ENCODE measurements at places on chromosomes 5 and 9.

DNA sequence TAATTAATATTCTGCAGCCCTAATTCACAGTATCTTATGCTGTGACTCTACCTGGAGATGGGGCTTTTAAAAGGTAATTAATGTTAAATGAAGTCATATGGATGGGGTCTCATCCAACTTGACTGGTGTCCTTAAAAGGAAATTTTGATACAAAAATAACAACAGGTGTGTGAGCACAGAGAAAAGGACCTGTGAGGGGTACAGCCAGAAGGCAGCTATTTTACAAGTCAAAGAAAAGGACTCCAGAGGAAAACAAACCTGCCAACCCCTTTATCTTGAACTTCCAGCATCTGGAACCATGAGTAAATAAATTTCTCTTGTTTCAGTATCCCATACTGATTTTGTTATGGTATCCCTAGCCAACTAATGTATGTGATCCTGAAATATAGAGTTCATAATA, 250.3 kb downstream of the TMEM232 start:
- no peak for DNase-seq

GRCh38 chr5:172973127-172973916, 10.2 kb upstream of the ATP6V0E1 start:
- DNase-seq, result no peak

- DNase-seq, result no peak
Measured at GRCh38 chr9:6917162-6917561, 159.4 kb downstream of the KDM4C start.

DNA sequence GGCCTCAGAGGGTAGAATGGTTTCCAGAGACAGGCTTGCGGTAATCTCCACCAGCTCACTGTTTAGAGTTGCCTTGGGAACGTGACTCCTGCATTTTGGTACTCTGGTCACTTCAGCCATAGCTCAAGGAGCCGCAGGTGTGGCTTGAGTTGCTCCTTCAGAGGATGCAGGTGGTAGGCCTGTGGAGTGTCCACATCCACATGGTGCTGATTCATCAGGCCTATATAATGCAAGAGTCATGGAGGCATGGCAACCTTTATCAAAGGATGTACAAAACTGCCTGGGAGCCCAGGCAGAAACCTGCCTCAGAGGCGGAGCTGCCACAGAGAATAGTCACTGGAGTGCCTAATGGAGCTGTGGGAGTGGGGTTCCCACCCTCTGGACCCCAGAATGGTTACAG, 114.2 kb downstream of the ANXA1 start:
- DNase-seq, result no peak

DNA sequence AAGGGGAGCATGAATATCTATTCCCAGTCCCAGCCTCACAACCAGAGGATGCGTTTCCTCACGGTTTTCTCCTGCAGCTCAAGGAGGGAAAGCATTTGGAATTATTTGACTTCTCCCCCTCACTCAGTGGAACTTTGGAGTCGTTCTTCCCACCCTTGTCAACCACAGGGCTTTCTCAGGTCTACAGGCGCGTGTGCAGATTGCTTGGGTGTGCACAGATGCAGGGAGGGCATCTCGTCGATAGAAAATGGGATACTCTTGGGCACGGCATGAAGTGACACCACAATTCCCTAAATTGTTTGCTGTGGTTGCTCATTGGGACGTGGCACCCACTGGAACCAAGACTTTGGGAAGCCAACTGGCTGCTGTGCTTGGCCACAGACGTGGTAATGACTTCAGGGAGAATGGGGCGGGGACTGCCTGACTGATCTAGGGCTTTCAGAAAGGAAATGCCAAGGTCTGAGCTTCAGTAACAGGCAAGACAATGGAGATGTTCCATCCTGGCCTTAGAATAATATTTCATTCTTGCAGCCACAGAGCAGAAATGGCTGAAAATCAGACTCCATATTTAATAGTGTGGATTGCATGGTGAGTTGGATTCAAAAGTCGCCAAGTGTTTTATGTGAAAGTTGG, 12.2 kb upstream of the OBP2B start:
- no peak for DNase-seq

GRCh38 chr5:61328791-61329549, 3.1 kb upstream of the ZSWIM6 start:
- DNase-seq, result no peak

- DNase-seq, result no peak
Measured at GRCh38 chr5:172686539-172687390, 45.7 kb downstream of the NEURL1B start.

DNA sequence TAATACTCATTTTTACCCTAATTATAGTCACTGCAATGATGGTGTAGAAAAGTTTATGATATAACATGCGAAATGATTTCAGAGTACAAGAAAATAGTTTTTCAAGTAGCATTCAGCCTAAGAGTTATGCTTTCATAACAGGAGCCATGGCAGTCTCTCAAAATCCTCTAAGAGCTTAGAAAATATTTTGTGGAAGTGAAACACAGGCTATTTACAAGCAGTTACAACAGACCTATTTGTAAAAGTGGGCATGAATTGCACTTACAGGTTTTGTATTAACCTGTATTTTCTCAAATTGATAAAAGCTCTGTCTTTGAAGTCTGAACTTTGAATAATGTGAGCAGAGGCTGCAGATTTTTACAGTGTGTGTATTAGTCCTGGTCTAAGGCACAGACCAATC, 523.3 kb downstream of the LRRC70 start:
- DNase-seq, result no peak

DNA sequence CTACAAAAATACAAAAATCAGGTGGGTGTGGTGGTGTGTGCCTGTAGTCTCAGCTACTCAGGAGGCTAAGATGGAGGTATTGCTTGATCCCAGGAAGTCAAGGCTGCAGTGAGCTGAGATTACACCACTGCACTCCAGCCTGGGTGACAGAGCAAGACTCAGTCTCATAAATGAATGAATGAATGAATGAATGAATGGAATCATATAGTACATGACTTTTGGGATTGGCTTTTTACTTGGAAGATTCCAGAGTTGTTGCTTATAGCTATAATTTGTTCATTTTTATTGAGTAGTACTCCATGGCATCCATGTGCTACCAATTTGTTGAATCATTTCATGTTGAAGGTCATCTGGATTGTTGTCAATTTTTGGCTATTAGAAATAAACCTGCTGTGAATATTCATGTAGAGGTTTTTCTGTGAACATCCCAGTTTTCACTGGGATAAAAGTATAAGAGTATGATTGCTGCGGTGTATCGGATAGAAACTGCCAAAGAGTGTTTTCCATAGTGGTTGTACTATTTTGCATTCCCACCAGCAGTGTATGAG, 19.9 kb downstream of the ERBIN start:
- DNase-seq, result no peak

- no peak for DNase-seq
Measured at GRCh38 chr5:146137967-146138403, 32.6 kb upstream of the PLAC8L1 start.

DNA sequence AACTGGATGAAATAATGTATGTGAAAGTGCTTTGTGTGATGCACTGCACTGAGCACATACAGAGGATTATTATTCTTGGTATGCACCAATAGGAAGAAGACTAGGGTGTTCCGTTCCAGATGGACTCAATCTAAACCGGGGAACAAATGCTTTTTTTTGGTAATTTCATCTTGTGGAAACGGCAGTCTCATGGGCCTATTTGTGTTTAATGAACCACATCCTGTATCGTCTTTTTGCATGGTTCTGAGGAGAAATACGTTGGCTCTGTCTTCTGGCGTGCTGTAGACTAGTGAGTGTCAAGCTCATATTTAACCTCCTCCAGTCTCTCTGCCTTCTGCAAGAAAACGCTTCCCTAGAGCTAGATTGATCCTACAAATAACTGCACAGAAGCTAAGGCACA, 30.0 kb downstream of the TRIM32 start:
- no peak for DNase-seq
